ENCODE measurements at places on chromosomes 5 and 9.

DNA sequence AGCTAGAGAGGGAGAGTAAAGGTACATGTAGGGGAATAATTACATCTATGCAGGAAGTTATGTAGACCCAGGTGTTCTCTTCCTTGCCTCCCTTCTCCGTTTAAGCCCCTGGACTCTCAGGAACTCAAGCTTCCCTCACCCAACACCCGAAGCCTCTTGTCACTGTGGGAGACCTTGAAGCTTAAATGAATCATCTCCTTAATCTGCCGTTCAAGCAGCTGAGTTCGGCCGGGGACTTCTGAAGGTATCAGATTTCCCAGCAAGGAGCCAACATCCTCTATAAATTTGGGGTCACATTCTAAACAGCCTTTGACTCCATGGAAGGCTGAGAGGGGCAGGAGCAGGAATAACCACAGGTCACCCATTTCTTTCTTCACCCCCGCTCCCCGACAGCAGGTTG lies 412 bp downstream of the IZUMO3 start:
- no peak for DNase-seq

DNA sequence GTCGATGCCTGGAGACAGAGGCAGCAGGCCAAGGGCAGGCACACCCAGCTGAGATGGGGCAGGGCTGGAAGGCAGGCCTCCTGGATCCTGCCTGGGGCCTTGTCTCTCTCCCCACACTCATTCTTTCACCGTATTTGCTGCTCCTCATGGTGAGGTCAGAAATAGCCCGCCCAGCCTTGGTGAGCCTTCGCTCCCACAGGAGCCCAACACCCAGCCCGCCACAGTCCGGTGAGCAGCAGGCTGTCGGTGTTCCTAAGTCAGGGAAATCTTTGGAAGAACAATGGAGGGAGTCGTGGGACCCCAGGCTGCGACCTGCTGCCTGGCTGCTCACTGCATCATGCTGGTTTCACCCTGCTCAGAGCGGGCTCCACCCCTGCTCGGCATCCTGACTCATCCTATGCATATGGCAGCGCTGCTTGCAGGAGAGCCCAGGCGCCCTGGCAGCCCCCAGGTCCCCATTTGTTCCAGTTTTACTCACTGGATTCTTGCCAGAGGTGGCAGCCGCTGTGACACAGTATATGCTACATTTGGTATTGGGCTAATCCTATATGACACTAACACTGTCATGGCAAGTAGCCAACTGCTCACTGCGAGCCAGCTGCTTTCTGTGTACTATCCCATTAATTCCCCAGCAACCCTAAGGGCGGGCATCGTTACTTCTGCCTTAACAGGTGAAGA lies 53.2 kb upstream of the NCS1 start:
- no peak for DNase-seq

DNA sequence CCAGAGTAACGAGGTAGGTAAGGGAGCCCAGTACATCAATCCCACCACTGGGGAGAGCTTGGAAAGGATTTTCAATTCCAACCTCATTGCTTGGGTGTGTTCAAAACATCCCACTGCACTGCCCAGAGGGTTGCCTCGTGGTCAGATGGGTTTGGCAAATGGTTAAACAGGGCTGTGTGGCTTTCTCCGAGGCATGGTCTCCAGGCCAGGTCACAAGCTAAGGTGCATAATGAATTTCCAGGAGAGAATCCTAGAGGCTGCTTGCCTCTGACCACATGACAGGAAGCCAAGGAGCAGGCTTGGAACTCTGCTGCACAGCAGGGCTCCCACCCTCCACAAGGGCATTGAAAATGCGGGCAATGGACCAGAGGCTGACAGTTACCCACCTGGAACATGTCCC lies 51.6 kb downstream of the DAP start:
- no peak for DNase-seq

DNA sequence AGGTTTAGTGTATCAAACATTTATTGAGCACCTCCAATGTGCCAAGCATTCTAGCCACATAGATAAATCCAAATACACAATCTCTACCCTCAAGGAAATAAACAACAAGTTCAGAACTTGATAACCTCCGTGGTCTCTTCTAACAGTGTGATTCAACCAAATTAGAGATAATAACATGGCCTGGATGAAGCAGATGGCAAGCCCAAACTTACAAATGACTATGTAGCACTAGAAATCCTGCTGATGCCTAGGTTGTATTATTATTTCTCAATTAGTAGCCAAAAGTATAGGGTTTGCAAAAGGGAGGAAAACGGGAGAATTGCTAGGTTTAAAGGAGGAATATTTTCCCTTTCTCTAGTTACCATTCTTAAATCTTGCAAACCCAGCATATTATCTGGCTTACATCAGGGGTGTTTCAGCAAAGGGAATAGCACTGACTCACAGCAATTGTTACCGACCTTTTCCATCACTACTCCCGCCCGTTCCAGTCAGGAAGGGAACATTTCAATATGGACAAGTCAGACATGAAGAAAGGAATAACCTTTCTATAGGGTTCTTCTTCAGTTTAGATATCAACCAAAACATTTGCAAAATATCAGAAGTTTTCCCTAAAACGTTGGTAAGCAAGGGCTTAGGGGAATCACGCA lies 2.3 kb downstream of the DPYSL3 start:
- no peak for DNase-seq
